ENCODE measurements at places on chromosomes 2 and 18.

GRCh38 chr2:241950413-241951315, 81.1 kb downstream of the RTP5 start:
- DNase-seq: peak; percentile 89

DNA sequence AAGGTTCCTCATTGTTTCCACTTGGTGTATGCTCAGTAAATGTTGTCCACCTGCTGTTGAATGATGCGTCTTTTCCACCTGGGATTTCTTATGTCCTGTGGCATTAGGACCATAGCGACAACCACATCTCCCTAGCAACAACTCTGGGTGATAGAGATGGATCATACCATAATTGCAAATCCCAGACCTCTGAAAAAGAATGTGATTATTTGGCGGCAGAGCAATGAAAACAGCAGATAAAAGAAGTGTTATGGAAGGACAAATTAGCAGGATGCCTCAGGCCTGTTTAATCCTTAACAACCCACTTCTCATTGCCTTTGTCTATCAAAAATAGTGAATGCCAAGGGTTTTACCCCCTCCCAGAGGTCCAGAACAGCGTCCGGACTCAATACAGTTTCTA, 278.9 kb downstream of the TSN start:
- DNase-seq: no peak

DNA sequence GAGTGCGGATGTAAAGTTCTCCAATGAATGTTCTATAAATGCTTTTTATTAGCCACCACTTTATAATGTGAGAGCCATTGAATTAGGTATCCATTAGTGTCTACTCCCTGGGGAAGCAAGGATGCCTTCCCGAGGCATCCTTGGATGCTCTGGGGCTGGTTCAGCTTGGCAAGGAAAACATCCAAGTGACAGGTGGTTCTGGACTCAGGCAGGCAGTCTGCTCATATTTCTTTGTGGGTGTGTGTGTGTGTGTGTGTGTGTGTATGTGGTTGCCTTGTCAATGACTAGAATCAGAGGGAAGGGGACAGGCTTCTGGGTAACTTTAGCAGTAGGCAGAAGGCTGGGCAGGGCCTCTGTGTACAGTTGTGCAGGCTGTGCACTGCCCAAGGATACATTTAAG, 149.2 kb downstream of the TSN start:
- DNase-seq: no peak

DNA sequence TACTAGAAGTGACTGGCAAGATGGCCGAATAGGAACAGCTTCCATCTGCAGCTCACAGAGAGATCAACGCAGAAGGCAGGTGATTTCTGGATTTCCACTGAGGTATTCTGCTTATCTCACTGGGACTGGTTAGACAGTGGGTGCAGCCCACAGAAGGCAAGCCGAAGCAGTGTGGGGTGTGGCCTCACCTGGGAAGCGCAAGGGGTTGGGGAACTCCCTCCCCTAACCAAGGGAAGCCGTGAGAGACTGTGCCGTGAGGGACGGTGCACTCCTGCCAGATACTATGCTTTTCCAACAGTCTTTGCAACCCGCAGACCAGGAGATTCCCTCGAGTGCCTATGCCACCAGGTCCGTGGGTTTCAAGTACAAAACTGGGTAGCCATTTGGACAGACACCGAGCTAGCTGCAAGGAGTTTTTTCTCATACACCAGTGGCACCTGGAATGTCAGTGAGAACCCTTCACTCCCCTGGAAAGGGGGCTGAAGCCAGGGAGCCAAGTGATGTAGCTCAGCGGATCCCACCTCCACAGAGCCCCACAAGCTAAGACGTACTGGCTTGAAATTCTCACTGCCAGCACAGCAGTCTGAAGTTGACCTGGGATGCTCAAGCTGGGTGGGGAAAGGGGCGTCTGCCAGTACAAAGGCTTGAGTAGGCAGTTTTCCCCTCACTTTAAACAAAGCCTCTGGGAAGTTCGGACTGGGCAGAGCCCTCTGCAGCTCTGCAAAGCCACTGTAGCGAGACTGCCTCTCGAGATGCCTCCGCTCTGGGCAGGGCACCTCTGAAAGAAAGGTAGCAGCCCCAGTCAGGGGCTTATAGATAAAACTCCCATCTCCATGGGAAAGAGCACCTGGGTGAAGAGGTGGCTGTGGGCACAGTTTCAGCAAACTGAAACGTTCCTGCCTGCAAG, 40.1 kb downstream of the PLEK start:
- no peak for DNase-seq

DNA sequence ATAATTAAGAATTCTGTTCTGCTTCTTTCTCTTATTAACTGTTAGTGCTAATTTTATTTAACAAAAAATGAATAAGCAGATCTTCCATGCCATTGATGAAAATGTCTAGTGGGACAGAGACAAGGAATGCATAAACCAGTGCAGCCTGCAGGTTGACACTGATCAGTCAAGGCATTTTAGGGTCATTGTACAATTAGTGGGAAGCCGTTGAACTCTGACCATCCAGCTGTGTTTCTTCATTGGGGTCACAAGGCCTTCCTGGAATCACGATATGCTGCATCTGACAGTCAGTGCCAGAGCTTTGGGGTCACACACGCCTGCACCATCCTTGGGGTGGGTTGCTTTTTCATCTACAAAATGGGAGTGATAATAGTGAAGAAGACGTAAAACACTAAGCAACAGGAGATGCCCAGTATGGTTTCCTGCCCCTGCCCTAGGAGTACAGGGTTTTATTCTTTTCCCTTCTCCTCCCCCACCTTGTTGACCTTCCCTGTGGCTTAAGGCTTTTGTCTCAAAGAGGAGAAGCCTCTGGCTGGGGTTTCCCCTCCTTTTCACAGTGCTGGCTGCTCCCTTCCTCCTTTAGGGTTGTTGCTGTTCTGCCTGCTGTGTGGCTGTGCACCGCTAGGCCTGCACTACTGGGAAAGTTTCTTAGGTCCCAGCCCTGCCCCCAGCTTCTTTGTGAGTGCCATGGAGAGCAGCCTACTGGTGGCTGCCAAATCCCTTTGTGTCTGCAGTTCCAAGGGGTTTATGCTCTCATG, 245.6 kb downstream of the TPGS2 start:
- DNase-seq: peak; percentile 37
